Iris pigment epithelial cell (primary cell): ENCODE measurements at places on chromosomes 12 and 14.
A peak's percentile ranks its signal among the peaks of the same experiment; 100 is the strongest.

GRCh38 chr14:35534873-35535482, 1.0 kb downstream of the INSM2 start:
- DNase-seq, result peak; percentile 72

- DNase-seq, result peak; percentile 88
Measured at GRCh38 chr12:68733661-68734071, 12.3 kb upstream of the SLC35E3 start.

GRCh38 chr14:61152851-61153364, 128.2 kb downstream of the TMEM30B start:
- peak; percentile 65 for DNase-seq

- DNase-seq, result peak; percentile 47
Measured at GRCh38 chr12:50720501-50720900, 43.4 kb upstream of the ATF1 start.

GRCh38 chr12:52204931-52205505, 13.2 kb upstream of the KRT80 start:
- DNase-seq, result no peak

GRCh38 chr14:49703965-49704364, 11.0 kb downstream of the KLHDC1 start:
- DNase-seq, result no peak

GRCh38 chr14:90642244-90642717, 173.9 kb downstream of the TTC7B start:
- peak; percentile 66 for DNase-seq

DNA sequence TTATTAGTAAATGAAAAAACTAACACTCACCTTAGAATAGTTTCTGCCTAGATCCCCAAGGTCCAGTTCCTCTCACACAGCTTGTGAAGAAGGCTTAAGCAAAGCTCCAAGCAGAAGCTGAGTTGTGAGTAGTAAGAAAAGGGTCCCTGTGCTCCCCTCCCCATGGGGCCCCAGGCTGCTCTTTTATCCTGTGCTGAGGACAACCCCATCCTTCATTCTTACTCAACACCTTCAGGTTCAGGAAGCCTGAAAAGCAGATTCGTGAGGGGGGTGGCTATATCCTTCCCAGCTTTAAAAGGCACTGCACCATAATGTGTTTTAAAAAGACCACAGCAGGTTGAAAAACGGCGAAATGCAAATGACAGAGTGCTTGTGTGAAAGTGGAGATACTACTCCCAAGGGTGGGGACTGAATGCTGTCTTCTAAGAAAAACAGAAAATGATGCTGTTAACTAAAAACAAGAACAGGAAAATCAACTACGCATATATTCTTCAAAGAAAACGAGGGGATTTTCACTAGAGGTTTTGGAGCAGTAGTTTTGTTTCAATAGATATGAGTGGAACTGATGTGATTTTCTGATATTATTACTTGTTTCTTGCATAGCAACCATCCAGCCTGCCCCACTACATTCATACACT, 182.7 kb downstream of the KTN1 start:
- DNase-seq, result no peak

DNA sequence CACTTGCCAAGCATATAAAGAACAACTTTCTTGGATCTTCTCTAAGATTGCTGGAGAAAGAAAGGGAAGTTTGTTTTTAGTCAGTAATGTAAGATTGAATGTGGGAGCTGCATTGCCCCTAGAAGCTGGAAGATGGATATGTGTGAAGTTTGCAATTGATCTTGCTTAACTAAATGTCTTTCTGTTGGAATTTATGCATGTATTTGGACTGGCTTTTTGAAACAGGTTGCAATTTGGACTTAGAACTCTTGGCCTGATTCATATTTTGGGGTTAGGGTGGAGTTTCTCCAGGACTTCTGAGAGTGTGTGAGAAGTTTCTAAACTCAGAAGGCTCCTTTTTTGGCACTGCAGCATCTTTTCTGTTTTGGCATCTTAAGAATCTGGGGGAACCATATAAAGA, 26.4 kb downstream of the IFT43 start:
- DNase-seq, result no peak

DNA sequence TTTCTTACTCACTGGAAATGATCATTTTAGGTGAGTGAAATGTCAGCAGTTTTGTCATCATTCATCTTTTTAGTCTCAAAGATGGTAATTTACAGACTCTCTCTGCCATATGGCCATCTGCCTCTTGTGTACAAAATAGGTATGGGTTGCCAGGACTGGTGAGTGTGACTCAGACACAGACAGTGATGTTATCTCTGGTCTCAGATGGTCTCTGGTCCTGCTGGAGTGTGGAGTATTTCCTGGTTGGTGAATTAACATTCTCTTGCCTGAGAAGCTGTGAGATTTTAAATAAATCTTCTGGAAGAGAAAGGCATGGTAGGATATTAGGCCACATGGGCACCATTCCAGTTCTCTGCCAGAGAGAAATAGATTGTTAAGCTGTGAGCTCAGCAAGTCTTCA, 207.0 kb downstream of the ATP23 start:
- peak; percentile 88 for DNase-seq

- DNase-seq, result no peak
Measured at GRCh38 chr14:59265808-59266207, 77.3 kb downstream of the DAAM1 start.

DNA sequence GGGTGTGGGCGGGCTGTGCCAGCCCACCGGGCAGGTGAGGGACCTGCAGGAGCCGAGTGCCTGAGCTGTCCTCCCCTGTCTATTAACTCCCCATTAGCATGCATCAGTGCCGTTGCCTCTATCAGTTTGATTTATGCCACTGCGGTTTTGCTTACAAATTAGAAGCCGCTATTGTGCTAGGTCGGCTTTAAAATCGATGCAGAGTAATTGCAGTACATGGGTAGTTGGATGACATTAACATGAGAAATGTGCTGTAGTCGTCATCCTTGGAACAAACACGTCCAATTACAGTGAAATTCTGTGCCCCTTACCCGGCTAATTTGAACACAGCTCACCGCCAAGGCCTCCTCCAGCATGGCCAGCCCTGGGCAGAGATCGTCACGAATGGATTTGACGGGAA, 145.8 kb downstream of the TSPAN9 start:
- DNase-seq, result no peak
